ENCODE measurements at places on chromosomes 7 and 10. TPM values are rescaled to one million over a fixed set of nuclear protein-coding genes. Genes with fewer than 3 reads are reported as not detected.

MUC12 gene
- total RNA-seq, result 0.51 TPM

SLC18A3 gene
- not detected for total RNA-seq

CLDN3 gene
- total RNA-seq, result not detected

OLAH gene
- total RNA-seq, result not detected

CUBN gene
- 1.3 TPM for total RNA-seq

CLRN3 gene
- total RNA-seq, result not detected

PLEKHS1 gene
- total RNA-seq, result not detected

GBF1 gene
- 14.4 TPM for total RNA-seq

VGF gene
- 0.66 TPM for total RNA-seq
